Activated naive CD8-positive, alpha-beta T cell treated with anti-CD3 and anti-CD28 coated beads for 36 hours (primary cell): ENCODE measurements at places on chromosomes 2 and 18. TPM values are rescaled to one million over a fixed set of nuclear protein-coding genes. Genes with fewer than 3 reads are reported as not detected.

The IL36RN gene
- not detected for total RNA-seq

The ITGB1BP1 gene
- total RNA-seq = 180 TPM

DNA sequence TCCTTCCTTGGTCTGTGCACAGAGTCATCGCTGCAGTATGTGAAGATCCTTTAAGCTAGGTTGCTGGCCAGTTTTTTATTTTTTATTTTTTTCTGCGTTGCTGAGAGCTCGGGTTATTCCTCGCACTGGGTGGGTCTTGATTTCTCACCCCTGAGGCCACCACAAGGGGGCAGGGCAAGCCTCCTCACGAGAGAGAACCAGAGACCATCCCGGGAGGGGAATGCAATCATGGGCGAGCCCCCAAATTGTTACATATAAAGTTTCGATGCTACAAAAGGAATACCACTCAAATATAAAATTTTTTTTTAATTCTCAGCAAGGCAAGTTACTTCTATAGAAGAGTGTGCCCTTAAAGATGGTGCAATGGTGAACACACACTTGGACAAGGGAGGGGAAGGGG is 24.9 kb downstream of the HTR2B start:
- no peak for DNase-seq

The MYO7B gene
- 0.62 TPM for total RNA-seq

GRCh38 chr18:41948544-41949110 is 6.4 kb upstream of the PIK3C3 start:
- no peak for DNase-seq

The SLC4A5 gene
- 1.5 TPM for total RNA-seq

GRCh38 chr2:134360745-134361487 is 107.0 kb downstream of the MGAT5 start:
- DNase-seq = no peak

GRCh38 chr2:241935314-241935713 is 65.8 kb downstream of the RTP5 start:
- no peak for DNase-seq

- DNase-seq = no peak
Measured at GRCh38 chr2:109560265-109560664, 53.5 kb downstream of the SEPTIN10 start.

- DNase-seq = no peak
Measured at GRCh38 chr2:159755788-159756187, 42.2 kb downstream of the CD302 start.

GRCh38 chr18:1392865-1393734 is 488.4 kb downstream of the ADCYAP1 start:
- no peak for DNase-seq

DNA sequence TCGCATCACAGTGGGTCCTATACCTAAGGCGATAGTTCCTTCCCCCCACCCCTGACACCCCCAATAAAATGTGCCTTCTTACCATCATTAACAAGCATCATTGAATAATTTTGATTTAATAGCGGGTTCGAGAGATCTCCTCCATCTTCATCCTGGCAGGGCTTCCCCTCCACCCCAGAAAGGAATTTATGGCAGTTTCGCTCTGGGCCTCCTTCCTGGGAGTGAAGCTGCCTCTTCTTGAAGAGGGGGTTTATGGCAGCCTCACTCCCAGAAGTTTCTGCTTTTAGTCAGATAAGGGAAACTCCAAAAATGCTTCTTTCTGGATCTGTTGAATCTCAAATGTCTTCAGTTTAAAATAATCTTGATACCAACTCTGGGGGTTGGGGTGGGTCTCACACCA is 45.7 kb downstream of the RRM2 start:
- DNase-seq = no peak

DNA sequence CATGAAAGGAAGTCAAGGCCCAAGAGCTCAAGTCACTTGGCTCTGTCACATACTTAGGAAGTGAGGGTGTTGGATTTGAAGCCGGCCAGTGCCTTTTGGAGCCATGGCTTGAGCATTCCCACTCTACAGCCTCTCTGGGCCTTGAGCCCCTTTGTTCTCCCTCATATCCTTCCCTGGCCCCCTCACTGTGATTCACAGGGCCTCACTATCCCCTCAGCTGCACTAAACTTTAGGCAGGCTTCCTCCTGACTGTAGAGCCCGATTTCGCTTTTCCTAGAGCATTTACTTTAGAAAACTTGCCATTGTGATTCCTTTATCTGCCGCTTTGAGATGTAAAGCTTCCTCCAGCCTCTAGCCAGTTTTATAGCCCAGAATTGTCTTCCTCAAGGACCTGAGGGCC is 107.6 kb downstream of the FBXO15 start:
- no peak for DNase-seq

The TMEM37 gene
- total RNA-seq = not detected

DNA sequence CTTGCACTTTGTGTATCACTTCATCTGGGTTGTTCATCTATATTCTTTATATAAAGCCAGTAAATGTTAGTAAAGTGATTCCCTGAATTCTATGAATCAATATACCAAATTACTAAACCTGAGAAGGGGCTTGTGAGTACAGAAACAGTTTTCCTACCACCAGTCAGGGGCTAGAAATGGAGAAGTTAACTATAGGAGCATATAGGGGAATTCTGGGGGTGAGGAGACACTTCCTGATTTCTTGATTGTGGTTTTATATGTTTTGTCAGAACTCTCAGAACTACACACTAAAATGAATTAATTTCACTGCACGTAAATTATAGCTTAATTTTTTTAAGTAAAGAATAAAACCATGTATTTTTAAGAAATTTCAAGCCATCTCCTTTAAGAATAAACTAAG is 93.7 kb downstream of the SESTD1 start:
- DNase-seq = no peak

- DNase-seq = no peak
Measured at GRCh38 chr18:41025666-41026065, 929.4 kb upstream of the PIK3C3 start.

The CHRNG gene
- not detected for total RNA-seq

DNA sequence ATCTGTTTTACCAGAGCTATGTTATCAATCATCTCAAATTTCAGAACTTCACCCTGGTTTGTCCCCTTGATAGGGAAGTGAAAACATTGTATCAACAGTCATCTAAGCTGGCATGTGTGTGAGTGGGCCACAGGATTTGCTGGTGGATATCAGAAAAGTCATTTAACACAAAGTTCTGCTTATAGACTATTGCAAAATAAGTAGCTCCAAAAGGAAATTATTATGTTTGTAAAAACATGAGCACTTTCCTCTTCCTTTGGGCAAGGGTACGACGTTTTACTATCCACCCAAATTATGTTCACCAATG is 20.7 kb upstream of the COPS8 start:
- DNase-seq = no peak

The ACVR1 gene
- total RNA-seq = 7.1 TPM

DNA sequence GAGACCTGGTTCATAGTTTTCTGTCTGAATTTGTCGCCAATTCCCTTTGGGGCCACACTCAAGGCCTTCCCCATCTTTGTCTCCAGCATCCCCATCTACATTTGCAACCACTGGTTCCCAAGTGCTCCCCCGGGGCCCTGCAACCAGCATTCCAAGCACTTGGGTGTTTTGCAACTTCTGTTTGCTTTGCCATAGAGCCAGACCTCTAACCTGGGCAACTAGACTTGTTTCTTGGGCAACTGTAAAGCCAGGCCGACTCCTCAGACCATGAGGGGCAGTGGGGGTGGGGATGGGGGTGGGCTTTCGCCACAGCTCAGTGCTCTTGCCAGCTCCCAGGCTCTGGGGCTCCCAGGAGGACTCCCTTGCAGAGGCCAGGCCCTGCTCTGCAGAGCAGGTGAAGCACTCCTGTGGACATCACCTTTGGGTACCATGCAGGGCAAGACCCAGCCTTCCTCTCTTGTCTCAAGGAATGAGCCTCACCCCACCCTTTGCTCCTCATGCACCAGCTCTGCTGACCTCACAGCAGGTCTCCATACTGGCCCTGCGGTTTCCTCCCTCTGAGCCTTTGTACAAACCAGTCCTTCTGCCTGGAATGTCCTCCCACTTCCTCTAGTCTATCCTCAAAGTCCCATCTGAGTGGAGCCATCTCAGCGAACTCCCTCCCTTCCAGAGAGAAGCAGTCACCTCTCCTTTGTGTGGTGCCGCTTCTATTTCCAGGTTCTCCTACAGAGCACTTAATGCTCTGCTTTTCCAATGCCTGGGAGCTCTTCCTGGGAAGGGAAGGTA is 126.7 kb upstream of the MYCN start:
- no peak for DNase-seq

- no peak for DNase-seq
Measured at GRCh38 chr18:79816981-79817606, 19.4 kb downstream of the KCNG2 start.

DNA sequence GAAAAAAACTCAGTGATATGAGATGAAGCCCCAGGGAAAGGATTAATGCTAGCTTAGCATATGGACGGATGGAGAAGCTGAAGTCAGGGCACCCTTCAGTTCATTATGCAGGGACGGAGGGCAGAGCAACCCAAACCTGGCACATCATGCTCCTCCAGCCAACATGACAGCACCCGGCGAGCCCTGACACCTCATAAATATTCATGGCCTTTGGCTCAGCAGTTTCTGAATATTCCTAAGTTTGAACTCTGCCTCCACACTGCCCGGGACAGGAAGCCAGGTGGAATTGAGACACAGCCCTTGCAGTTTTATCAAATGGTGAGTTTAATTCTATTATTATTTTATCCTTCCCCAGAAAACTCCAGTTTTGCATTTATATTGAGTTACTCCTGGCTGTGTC is 87.3 kb upstream of the SH3BP4 start:
- no peak for DNase-seq

DNA sequence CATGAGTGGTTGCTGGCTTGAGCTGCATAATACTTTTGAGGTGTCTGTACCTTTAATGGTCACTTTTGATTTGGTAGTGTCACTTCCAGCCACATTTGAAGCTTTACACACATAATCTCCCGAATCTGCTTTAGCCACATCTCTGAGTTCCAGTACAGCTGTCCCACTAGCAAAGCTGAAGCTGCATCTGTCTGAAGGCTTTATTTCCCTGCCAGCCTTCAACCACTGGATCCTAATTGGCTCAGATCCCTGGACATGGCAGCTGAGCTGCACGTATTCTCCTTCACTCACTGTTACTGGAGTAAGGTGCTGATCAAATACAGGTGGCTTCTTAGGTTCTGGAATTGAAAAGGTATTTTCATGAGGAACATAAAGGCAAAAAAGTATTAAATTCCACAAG is 99.7 kb downstream of the TTN start:
- no peak for DNase-seq

The PFN4 gene
- total RNA-seq = not detected

The TMEM17 gene
- total RNA-seq = 0.25 TPM

DNA sequence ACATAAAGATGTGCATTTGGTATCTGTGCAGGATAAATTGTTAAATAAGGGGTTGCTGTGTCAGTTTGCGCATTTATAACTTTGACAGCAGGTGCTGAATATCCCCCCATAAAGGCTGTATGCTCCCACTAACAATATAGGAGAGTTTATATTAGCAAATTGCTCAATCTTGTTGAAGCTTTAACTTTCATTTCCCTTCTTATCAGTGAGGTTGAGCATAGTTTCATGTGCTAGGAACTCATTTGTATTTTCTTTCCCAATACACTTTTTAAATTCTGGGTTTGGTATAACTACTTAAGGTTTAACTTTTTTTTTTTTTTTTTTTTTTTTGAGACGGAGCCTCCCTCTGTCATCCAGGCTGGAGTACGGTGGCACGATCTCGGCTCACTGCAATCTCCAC is 89.0 kb downstream of the FAM117B start:
- DNase-seq = no peak

DNA sequence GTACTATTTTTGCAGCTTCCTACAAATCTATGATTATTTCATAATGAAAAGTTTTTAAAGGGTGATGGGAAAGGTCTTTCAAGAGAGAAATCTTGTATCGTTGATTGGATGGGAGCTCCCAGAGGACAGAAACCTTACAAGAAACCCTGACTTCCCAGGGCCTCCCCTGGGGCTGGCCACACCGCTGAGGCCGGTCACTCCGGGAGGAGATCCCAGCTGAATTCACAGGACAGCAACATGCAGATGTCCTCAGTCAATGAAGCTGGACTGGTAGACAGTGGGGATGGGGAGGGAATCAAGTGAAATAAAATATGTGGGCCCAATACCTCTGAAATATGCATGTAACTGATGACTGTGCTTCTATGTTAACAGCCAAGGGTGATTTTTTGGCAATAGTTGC is 135.6 kb downstream of the TFCP2L1 start:
- no peak for DNase-seq

DNA sequence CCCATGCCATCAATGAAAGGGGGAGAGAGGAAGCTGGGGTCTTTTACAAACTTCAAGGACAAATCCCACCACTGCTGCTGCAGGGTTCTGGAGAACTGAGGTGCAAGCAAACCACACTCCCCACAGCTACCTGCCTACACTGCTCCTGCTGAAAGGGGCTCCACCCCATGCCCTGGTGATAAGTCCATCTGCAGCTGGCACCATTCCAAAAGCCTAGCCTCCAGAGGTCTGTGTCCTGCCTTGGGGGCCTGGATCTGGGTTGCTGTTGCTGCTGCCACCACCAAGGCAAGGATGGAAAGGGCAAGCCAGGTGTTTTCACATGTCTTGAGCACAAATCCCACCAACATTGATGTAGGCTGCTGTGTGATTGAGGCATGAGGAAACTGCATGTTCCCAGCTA is 97.4 kb upstream of the UBE2E3 start:
- DNase-seq = no peak

The MIB1 gene
- total RNA-seq = 27.9 TPM

DNA sequence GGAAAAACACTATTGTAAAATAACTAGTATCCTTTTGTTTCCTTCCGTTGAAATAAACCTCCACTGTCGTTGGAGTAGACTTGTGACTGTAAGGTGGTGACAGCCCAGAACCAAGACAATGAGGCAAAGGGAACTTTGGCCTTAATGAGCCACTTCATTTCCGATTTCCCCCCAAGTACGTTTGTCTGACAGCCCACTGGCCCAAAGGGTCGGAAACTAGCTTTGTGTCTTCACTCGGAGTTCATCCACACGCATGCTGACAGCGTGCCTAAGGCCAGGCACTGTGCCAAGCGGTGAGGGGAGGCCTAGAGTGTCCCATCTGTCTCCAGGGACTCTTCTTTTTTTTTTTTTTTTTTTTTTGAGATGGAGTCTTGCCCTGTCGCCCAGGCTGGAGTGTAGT is 21.0 kb downstream of the HJURP start:
- no peak for DNase-seq

GRCh38 chr2:86433137-86433536 is 8.0 kb upstream of the KDM3A start:
- no peak for DNase-seq

The PJVK gene
- 3.4 TPM for total RNA-seq

The B3GNT7 gene
- 0.14 TPM for total RNA-seq

- DNase-seq = no peak
Measured at GRCh38 chr2:55155764-55156281, 76.3 kb downstream of the CLHC1 start.

The SCN7A gene
- total RNA-seq = not detected
